Activated CD4-positive, CD25-positive, alpha-beta regulatory T cell (primary cell): ENCODE measurements at places on chromosomes 12 and 14.

GRCh38 chr14:66038618-66039017 lies 447.6 kb upstream of the CCDC196 start:
- DNase-seq: no peak

DNA sequence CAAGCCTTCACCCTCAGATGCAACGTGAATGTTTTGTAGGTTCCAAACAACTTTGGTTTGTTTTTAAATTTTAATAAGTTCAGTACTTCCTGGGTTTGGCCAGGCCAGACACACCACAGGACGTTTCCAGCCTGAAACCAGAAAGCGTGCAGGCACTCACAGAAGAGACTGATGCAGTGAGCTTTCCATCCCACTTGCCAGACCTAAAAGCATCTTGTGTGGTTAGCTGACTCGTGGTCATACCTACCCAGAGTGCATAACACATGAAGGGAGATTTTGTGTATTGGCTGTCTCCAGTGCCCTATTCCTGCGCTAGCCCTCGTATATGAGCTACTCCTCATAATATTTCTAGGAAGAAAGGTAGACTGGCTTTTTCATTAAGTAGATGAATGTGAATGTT lies 297.3 kb upstream of the FAR2 start:
- DNase-seq: no peak

GRCh38 chr12:2172491-2173214 lies 119.9 kb downstream of the CACNA1C start:
- DNase-seq: no peak

- DNase-seq: no peak
Observed at GRCh38 chr14:99544991-99545390, 59.0 kb downstream of the CCDC85C start.

GRCh38 chr12:65590318-65590717 lies 234.0 kb upstream of the HMGA2 start:
- DNase-seq: no peak

GRCh38 chr12:16972923-16973770 lies 367.2 kb upstream of the LMO3 start:
- no peak for DNase-seq

DNA sequence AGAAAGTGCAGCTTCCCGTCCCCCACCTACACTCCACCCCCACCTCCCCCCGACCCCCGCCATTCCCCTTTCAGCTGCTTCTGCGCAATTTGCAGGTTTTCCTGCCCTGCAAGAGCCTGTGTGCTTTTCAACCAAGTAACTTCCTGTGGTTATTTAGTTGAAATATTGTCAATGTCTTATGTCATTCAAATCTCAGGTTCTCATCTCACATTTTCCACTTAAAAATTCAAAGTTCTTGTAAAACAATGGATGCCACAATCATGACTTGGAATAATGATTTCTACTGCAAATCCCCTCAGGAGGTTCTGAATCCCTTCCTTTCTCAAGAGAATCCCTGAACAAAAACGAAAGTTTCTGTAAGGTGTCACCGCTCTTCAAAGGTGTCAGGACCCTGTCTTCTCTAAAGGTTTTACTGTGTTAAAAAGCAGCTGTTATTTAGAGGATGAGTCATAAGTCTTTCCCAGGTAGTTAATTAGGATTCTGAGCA lies 31.6 kb downstream of the WBP11 start:
- peak; percentile 2 for DNase-seq

- DNase-seq: no peak
Observed at GRCh38 chr12:49615725-49616124, 7.6 kb upstream of the PRPF40B start.

- no peak for DNase-seq
Observed at GRCh38 chr12:124337622-124338021, 42.7 kb downstream of the RFLNA start.

DNA sequence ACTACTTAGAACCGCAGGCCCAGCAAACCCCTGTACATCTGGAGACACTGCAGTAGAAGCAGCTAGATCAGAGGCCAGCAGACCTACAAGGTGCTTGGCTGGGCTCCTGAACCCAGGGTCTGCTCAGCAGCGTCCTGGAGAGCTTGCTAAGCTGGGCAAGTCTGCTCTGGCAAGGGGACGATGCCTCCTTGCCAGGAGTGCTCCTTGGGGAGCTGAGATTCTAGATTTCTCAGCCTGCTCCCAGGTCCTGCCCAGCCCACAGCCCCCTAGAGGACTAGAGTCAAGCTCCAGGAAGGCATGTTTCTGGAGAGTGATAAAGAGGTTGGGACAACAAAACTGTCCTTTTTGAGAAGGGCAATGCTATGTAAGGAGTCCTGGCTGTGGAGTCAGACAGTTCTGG lies 60.3 kb downstream of the HSPB8 start:
- DNase-seq: no peak

DNA sequence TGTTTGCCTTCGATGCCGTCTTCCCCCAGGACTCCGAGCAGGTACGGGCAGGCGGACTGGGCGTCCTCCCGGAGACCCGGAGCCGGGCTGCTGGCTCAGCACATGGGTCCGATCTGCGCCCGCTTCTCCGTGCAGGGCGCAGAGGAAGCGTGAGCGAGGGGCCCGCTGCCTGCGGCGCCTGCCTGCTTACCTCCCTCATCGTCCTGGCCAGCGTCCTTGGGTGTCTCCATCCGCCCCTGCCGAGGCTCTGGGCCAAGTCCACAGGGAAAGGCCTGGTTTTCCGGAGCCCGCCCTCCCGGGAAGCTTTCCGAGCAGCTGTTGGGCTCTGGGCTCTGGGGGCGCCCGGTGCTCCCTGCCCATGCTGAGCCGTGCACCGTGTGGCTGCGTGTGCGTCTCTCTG lies 33.5 kb downstream of the KIF26A start:
- no peak for DNase-seq

DNA sequence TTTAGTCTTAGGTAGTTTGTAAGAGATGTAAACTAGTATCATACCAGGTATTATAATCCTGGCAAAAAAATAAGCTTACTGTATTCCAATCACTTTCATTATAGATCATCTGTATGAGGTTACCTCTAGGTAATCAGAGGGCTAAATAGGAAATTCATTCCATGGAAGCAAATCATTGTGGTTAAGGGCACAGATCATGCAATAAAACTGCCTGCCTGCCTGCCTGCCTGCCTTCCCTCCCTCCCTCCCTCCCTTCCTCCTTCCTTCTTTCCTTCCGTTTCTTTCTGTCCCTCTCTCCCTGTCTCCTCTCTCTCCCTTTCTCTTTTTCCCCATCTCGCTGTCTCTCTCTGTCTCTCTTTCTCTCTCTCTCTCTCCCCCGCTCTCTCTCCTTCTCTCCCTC lies 3.2 kb upstream of the CLEC9A start:
- DNase-seq: no peak

DNA sequence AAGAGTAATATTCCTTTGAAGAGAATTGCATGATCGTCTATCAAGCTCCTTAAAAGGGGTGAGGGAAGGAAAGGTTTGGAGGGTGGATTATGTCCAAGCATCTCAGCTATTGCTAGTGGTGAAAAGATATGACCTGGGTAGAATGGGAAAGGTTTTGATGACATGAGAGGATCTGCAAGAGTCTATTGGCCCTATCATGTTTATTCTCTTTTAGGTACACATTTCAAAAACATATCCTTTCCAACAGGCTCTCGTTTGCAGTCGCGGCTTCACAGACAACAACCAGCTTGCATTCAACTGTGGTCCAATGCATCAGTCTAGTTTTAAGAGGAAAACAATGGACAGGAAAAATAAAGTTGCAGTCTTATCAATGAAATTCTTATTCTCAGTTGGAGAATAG lies 17.1 kb downstream of the FOXG1 start:
- no peak for DNase-seq

GRCh38 chr12:132812631-132813305 lies 15.9 kb downstream of the GOLGA3 start:
- DNase-seq: no peak

DNA sequence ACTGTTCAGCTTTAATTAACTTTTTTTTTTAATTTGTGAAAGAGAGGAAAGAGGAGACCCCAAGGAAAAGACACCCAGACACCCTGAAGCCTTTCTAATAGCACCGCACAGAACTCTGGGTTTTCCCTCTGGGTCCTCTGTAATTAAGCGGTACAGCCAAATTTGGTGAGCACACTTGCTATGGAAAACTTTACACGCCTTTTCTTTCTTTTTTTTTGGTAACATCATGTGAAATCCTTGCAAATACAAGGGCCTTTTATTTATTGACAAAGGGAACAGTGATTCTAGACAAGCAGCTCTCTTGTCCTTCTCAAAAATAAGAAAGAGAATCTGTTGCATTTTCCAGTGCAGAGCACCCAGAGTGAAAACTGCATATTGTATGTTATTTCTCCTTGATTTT lies 44.4 kb upstream of the CPM start:
- DNase-seq: no peak

GRCh38 chr12:7695566-7696197 lies at the start of gene GDF3:
TSS of gene GDF3 (minus strand) at chr12:7695775. CDS start at chr12:7695728, 47 bp downstream.
- DNase-seq: no peak

DNA sequence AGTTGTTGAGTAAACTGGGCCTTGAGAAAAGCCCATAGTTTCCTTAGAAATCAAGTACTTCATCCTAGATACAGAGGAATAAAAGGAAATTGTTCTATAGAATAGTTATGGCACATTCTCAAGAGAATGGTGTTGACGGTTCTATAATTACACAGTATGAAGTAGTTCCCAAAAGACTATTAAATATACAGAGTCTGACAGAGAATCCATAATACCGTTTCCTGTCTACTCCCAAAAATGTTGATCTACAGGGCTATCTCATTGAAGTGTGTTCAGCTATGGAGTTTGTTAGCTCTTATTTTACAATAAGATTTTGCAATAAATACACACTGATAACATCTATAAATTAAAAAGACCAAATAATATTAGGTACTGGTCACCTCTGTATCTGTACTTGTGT lies 799.7 kb downstream of the RPS29 start:
- no peak for DNase-seq

- DNase-seq: no peak
Observed at GRCh38 chr12:96371790-96372699, 28.2 kb downstream of the CDK17 start.

DNA sequence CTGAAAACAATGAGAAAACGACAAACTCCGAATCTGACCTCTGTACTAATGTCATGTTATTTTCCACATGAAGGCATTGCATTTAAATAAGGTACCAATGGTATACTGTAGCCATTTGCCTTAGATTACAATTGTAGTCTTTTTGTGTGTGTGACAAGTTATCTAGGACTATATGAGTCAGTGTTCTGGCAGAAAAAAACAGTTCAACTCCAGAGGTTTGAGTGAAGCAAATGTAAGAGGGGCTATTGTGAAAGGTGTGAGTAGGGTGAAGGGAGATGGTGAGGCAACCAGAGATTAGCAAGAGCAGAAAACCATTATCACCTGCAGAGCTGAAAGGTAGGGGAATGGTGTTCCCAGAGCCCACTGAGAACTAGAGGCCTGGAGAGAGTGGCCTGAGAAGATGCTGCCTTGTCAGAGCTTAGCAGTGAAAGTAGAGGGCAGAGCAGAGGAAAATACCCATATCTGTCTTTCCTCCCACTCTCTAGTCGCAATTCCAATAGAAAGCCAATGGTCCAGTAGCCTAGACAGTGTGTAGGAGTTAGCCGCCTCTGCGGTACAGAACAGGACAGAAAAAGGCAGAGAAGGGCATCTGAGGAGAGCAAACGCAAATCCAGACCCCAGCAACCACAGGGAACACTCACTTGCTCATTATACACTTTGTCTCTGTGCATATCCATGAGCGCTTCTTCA lies 112.2 kb downstream of the DYRK2 start:
- no peak for DNase-seq

DNA sequence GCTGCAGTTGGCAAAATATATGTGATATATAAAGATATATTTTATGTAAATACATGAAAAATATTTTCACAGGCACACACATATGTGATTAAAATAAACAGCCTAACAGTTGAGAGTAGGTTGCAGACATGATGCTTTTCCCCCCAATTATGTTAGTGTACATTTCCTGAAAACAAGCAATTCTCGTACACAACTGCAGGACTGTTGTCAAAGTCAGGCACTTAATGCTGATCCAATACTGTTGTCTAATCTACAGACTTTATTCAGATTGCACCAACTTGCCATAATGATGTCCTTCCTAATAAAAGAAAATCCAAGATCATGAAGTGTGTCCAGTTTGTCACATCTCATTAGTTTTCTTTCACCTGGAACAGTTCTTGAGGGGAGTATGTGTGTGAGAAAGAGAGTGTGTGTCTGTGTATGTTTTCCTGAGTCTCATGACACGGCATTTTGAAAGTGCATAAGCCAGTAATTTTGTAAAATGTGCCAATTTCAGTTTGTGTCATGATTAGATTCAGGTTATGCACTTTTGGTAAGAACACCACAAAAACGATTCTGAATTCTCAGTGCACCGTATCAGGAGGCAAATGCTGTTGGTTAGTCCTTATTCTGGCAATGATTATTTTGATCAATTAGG lies 16.5 kb upstream of the SEL1L start:
- DNase-seq: no peak

- no peak for DNase-seq
Observed at GRCh38 chr12:109523504-109523903, 46.1 kb downstream of the UBE3B start.

DNA sequence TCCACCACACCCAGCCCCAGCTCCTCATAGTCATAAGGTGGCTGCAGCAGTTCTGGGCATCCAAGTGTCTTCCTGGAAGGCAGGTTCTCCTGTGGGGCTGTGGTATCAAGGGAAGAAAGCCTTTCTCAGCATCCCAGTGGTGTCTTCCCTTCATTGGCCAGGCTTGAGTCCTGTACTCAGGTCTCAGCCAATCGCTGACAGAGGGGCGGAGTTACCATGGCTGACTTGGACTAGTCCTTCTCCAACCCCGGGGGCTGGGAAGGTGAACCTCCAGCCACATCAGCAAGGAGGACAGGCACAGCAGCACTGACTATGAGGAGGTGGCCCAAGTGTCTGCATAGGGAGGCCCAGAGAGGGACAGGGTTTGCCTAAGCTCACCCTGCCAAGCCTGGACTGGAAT lies 64.0 kb upstream of the SLC24A4 start:
- DNase-seq: no peak

DNA sequence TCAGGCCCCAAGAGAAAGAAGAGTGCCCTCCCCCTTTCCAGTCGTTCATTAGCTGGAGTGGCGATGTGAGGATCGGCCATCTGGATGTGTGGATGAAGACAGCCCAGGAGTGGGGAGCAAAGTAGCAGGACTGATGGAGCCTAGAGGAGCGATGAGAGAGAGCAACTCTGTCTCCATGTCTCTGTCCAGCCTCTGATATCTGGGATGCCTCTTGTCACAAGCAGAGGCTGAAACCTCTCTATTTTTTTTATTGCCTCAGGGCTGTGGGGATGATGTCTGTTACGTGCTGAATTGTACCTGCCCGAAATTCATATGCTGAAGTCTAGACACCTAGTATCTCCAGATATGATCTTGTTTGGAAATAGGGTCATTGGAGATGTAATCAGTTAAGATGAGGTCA lies 2.7 kb downstream of the SERPINA11 start:
- DNase-seq: no peak

- DNase-seq: peak; percentile 87
Observed at GRCh38 chr14:104985675-104986486, at the start of gene CLBA1. TSS of gene CLBA1 (plus strand) at chr14:104985788. CDS start at chr14:104986432, 644 bp downstream.
